ENCODE measurements at places on chromosomes 1 and 21.

GRCh38 chr1:201912832-201913231, 24.1 kb downstream of the SHISA4 start:
- DNase-seq: no peak

DNA sequence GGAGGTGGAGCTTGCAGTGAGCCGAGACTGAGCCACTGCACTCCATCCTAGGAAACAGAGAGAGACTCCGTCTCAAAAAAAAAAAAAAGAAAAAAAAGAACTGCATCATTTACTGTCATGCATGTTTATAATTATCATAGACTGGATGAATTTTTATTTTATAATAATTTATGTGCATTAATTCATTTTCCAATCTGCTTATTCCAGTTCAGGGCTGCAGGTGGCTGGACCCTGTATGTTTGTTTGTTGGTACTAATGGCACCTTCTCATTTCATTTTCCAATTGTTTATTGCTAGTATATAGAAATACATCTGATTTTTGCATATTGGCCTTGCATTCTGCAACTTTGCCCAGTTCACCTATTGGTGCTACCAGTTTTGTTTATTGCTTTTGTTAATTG, 19.0 kb upstream of the SOX13 start:
- no peak for DNase-seq

GRCh38 chr1:110321846-110322245, 17.3 kb upstream of the RBM15 start:
- DNase-seq: no peak

DNA sequence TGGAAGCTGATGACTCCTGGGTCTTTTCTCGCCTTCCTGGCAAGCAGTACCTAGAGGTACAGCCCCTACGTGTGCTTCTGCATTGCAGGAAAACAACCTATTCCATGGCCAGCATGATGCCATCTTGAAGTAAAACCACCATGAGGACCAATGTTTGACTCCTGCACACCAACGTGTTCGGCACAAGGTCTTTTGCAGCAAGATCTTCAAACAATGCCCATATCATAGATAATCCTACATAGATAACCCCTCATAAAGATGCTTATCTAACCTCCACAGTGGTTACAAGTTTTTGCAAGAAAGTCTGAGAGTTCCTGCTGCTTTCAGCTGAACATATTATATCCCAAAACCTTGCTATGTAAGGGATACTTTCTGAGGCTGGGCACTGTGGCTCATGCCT, 141.1 kb upstream of the MAP1LC3C start:
- no peak for DNase-seq

DNA sequence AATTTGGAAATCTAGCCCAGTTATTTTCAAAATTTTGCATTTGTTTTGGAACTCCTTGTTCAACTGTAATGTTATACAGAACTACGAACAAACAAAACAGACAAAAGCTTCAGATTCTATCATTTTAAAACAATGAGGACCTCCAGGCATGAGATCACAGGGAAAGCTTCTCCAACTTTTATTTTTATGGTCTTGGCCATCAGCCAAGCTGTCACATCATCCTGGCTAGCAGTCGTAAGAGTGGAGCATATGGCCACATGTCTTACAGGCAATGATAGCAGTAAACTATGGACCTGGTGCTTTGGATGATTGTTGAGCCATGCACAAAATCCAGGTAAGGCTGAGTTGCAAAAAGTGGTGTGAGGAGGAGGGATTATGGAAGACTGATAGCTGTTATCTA, 299.6 kb downstream of the LMX1A start:
- DNase-seq: peak; percentile 54

DNA sequence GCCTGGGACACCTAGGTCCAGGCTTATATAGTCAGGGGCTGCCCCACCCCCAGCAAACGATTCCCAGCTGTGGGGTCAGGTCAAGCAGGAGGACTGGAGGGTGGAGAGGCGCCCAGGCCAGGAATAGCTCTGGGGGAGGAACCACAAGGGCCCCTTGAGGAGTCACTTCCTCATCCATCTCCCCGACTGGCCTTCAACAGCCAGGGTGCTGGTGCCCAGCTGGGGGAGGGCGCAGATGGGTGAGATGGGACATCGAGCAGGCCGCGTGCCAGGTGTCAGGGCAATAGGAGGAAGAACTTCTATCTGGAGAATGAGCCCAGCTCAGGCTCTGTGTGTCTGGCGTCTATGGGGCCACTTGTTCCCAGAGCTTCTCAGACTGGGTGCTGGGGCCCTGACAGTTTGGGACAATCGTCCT, 208 bp upstream of the MYBPH start:
- no peak for DNase-seq

DNA sequence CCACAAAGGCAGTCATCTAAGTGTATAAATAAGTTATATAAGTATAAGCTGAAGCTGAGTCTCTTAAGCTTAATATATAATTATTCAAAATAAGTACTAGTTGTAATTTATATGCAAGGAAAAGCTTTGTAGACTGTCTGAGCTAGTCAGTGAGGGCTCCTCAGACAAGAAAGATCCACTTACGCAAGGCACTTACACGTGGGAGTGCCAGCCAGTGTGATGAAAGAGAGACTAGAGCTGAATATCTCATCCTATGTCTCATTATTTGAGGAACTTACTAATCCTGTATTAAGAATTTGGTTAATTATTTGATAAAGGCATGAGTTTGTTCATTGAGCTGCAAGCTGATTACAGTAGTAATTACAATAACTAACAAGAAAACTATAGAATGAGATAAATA, 146.9 kb downstream of the PDE4B start:
- no peak for DNase-seq

DNA sequence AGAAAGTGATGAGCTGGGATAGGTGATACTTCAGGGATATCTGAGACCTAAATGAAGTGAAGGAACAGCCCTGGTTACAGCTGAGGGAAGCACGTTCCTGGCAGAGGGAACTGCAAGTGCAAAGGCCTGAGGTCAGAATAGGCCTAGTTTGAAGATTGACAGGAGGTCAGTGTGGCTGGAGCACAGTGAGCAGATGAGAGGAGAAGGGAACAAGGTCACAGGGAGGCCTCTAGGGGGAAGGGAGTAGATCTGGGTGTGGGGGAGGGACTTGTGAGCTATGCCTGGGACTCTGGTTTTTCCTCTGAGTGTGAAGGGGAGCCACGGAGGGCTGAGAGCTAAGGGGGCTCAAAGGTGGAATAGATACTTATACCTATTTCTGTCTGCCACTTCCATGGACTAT, 736.4 kb downstream of the MATN1 start:
- DNase-seq: no peak

DNA sequence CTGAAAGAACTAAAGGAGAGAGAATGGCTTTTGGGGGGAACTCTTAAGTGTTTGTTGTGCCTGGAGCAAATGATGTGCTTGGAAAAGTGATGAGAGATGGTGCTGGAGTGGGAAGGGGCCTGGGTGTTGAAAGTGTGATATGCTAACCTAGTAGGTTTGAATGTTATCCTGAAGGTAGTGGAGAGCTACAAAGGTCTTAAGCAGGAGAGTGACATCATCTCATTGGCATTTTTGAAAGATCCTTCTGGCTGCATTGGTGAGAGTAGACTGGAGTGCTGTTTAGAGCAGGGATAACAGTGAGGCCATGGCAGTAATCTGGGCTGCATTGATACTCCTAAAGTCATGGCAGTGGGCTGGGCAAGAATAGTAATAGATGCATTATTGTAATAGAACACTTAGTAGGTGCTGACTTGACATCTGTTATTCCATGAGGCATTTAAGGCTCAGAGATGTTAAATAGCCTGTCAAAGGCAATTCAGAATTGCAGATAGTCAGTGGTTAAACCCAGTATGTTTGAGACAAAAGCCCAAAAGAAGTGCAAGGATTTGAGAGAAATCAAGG, 44.5 kb downstream of the MDM4 start:
- no peak for DNase-seq

- DNase-seq: no peak
These were observed 52.7 kb downstream of the TRMT1L start for GRCh38 chr1:185104083-185104482.

DNA sequence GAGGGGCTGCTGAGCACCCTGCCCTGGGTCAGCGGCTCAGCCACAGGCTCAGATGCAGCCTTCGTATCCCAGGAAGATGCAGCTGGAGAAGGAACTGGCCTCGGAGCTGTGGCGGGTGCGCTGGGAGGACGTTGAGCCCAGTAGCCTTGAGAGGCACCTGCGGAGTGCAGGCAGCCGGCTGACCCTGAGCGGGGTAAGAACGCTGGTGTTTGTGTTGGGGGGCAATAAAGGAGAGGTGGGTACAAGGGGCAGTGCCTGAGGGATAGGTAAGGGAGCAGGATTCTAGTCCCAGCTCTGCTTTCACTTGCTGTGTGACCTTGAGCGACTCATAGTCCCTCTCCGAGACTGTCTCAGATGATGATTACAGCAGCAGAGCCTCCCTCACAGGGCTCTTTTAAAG, 6.4 kb downstream of the NPR1 start:
- no peak for DNase-seq

DNA sequence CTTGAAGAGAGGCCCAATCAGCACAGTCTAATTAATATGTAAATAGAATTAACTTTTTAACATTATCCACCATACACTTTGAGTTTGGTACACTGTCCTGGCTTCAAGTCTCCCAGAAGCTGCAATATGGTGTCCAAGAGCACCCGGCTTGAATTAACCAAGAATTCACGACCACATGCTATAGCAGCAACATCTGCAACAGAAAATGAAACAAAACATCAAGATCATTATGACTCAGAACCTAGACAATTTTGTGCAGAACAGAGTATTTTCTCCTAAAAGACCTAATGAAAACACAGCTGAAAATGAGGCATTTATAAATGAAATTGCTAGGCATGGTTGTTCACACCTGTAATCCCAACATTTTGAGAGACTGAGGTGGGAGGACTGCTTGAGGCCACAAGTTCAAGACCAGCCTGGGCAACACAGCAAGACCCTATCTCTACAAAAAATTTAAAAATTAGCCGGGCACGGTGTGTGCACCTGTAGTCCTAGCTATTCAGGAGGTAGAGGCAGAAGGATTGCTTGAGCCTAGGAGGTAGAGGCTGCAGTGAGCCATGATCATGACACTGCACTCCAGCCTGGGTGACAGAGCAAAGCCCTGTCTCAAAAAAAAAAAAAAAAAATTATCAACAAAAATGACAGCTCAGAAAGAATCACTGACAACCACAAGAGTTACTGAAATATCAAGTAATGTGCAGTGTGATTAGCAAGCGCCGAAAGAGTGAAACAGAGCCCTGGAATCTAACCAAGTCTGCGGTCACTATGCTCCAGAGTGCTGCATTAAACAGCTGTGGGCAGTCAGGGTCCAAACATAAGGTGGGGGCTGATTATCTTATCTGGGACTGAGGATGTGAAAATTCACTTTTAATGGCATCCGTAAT, 45.3 kb downstream of the HSF2BP start:
- no peak for DNase-seq

DNA sequence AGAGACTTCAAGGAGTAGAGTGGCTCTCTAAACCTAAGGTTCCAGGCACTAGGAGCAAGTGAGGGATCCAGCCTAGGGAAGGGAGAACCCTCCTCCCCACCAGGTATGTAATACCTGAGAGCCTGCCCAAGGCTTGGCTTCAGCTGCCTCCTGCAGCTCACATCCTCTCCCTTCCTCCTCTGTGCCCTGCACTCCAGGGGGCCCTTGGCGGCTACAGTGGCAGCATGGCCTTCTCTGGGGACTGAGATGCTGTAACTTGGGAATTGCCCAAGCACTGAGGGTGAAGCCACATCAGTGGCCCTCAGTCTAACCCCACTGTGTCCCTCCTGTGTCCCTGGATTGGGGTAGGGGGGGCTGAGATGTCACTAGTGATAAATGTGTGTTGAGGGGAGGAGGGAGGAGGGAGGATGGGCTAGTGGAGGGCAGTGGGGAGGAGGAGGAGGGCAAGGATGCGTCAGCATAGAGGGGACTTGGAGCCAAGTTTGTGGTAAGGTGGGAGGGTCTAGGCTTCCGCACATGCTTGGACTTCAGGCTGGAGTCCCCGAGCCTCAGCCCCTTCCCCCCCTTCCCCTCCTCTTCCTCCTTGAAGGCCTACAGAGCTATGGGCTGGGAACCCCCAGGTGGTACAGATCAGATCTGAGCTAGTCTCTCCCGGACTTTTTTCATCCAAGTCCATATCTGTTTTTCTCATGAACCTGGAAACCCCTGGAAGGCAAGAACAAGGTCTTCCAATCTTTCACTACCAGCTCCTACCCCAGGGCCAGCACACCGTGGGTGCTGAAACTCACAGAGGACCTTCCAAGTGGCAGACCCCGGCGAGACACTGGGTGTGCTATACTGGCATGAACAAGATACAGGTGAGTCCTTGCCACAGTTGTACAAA, 17.5 kb downstream of the COL9A2 start:
- no peak for DNase-seq

- no peak for DNase-seq
These were observed 40.8 kb upstream of the KIRREL1 start for GRCh38 chr1:157952601-157953000.

DNA sequence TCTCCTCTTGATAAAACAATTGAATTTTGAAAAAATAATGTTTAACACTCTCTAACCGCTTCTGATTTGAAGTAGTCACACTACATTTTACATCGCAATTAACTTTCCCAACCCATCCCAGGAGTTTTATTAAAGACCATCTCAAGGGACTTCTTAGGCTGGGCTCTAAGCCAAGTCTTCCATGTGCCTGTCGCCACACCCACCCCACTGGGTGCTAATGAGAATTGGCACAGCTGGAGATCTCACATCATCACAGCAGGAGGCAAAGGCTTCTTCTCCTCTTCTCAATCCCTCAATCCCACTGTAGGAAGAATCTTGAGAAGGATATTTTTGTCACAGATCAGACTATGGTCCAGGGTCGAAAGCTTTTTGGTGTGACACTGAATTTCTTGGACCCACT, 328.9 kb downstream of the NUF2 start:
- DNase-seq: no peak

GRCh38 chr1:88441022-88441421, 243.1 kb upstream of the PKN2 start:
- no peak for DNase-seq

DNA sequence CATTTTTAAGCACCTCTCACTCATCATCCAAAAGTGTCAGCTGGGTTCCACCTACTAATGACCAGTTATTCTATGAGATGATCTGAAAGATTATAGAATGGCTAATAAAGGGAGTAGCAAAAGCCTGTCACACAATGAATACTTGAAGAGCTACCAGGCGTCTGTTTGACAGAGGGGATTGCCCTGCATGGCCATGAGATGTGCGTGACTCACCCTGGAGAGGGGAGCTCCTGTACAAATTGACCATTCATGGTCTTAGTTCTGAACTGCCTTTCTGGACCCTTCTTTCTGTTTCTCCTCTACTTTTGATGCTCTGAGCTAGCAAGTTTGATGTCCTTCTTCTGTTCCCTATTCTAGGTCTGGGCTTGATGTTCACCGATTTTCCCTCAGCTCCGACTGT, 85.2 kb upstream of the ABCD3 start:
- DNase-seq: peak; percentile 43

All from SHP77 (cell line).